ENCODE measurements at places on chromosomes 16 and 17.

GRCh38 chr17:35804658-35805192 lies 4.6 kb upstream of the TAF15 start:
- no peak for DNase-seq

DNA sequence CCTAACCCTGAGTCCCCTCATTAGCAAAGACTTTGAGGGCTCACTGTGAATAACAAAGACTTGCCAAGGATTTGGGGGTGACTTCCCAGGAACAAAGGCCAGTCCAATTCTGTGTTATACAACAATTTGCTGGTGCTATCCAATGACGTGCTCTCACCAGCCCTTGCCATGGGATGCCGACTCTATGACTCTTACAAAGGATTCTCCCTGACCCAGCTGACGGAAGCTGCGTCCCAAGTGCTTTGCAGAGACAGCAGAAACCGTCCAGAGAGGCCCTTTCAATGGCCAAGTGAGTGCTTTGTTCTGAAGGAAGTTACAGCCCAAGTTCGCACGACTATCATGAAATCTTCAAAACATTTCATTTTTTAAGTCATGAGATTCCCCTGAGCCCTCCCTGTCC lies 345.3 kb upstream of the TNRC6C start:
- no peak for DNase-seq

- DNase-seq = no peak
Observed at GRCh38 chr16:55773859-55774549, 58.9 kb downstream of the CES1 start.

DNA sequence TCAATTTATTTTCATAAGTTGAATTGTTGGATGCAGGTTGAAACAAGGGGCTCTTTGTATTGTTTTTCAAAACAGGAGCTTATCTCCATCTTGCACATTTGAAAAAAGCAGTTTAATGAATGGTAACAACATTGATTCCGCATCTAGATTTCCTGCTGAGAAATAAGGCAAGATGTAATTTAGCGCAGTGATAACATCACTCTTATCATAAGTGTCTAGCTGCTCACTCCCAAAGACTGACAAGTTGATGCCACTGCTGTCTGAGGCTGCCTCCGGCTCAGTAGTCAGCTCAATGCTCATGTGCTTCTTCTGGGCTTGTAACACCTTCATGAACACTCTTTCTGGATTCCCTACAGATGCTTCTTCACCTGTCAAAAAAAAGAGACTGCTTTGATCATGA lies 92.4 kb downstream of the KPNA2 start:
- DNase-seq = no peak

GRCh38 chr16:81519301-81520150 lies 74.9 kb downstream of the CMIP start:
- DNase-seq = no peak

- DNase-seq = no peak
Observed at GRCh38 chr16:11129378-11129781, 126.6 kb downstream of the SOCS1 start.

GRCh38 chr17:63173903-63174302 lies 207.9 kb downstream of the TANC2 start:
- no peak for DNase-seq

DNA sequence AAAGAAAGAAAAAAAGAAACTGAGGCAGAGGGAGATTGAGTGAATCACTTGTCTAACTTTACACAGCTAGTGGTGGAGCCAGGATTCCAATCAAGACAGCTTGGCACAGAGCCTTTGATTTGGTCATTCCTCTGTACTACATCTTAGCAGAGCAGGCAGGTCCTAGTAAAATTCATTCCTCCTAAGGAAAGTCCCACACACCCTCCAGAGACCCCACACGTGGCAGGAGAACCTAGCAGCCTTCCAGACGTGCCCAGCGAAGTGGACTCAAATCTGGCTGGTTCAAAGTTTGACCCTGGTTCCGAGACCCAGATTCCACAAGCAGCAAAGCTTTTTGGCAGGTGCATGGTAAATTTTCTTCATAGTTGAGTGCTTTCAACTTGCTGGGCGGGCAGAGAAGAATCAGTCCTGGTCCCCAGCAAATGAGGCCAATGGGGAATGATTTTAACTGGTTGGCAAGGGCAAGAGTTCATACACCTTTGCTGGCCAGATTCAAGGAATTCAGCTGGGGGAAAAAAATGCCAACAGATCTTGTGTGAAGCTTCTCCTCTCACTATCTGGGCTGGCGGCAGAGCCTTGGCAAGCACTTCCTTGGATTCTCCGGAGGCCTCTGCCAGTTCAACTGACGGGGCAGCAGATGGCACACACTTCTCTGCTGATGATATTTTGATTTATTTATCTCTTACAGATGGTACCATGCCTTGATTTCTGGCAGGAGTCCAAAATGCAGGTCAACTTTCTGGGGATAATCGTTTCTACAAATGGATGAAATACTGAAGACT lies 82.4 kb downstream of the GSG1L start:
- DNase-seq = no peak

- DNase-seq = no peak
Observed at GRCh38 chr17:66661411-66662256, 173.3 kb upstream of the CACNG5 start.

- peak; percentile 66 for DNase-seq
Observed at GRCh38 chr16:87635541-87636049, 33.3 kb downstream of the JPH3 start.

GRCh38 chr16:89444728-89445127 lies 45.6 kb downstream of the ANKRD11 start:
- DNase-seq = no peak

DNA sequence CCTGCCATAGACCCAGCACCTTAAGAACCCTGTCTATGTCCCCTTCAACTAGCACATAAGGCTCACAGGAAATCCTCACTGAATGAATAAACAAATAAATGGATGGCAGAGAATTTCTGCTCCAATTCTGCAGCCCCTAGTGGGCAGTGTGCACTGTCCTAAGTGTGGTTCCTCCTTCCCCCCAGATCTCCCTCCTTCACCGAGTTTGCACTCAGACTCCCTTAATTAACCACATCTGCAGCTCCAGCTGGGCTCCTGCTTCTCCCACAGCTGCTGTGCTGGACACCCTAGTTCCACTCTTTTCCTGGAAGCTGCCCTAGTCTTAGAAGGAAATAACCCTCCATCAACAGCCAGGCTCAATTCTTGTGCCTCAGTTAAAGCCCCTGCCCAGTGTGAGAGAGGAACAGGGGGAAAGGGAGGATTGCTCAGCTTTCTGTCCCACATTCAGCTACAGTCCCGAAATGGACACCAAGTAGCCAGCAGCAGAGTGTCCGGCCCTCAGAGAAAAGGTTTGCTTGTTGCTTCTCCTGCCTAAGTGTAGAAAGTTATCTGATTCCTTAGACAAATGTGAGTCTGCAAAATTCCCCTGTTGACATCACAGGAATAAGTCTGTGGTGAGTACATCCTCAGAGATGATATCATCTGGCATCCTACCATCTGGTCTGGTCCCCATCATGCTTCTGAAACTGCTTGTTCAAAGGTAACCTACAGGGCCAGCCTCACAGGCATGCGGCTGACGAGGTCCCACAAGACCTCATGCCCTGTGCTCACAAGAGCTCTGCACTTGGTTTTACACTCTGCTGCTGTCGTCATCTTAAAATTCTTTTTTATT lies 12.3 kb downstream of the LRRC3C start:
- no peak for DNase-seq

GRCh38 chr16:70660672-70661350 lies 14.5 kb downstream of the IL34 start:
- DNase-seq = no peak

DNA sequence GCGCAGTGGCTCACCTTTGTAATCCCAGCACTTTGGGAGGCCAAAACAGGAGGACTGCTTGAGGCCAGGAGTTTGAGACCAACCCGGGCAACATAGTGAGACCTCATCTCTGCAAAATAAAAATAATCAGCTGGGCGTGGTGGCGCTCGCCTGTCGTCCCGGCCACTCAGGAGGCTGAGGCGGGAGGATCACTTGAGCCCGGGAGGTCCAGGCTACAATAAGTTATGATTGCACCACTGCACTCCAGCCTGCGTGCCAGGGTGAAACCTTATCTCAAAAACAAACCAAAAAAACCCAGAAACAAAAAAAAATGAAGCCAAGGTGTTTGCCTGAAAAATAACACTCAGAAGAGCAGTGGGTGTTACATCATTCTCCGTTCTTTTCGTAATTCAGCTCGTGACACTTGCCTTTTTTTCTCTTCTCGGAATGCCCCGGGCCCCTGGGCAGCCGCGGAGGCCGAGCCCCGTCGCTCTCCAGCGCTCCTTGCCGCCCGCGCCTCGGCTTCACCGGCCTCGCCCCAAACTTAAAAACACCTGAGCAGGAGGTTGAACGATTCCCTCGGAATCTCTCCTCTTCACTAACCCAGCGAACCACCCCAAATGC lies 17.0 kb downstream of the PRCD start:
- peak; percentile 57 for DNase-seq

DNA sequence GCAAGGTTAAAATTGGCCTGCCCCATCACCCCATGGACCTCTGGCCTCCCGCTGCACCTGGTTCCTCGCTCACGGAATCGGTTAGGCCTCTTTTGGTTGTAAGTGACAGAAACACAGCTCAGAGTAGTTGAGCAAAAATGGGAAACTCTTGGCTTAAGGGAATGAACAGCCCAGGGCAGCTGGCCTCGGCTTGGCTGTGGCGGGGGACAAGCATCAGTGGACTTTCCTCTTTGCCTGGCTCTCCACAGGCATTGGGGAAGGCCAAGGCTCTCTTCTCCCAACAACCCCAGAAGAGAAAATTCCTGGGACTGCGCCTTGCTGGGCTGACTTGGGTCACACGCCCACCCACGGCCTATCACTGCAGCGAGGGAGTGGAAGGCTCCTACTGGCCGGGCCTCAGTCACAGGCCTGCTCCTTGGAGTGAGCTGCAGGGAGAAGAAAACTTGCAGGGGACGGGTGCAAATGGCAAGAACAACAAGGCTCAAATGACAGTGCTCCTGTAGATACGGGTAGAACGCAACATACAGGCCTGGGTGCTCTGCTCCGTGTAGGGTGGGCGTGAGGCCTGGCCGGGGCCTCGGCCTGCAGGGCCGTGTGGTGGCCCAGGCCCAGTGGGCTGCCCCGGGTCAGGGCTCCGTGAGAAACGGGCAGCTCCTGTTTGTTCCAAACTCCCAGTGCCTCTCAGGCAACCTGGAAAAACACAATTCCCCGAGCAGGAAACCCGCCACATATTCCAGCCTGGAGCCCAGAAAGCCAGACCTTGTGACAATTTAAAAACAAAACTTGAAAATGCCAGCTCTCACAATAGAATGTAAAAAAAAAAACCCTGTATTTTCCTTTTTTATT lies 25.0 kb upstream of the ATP2A3 start:
- DNase-seq = no peak

DNA sequence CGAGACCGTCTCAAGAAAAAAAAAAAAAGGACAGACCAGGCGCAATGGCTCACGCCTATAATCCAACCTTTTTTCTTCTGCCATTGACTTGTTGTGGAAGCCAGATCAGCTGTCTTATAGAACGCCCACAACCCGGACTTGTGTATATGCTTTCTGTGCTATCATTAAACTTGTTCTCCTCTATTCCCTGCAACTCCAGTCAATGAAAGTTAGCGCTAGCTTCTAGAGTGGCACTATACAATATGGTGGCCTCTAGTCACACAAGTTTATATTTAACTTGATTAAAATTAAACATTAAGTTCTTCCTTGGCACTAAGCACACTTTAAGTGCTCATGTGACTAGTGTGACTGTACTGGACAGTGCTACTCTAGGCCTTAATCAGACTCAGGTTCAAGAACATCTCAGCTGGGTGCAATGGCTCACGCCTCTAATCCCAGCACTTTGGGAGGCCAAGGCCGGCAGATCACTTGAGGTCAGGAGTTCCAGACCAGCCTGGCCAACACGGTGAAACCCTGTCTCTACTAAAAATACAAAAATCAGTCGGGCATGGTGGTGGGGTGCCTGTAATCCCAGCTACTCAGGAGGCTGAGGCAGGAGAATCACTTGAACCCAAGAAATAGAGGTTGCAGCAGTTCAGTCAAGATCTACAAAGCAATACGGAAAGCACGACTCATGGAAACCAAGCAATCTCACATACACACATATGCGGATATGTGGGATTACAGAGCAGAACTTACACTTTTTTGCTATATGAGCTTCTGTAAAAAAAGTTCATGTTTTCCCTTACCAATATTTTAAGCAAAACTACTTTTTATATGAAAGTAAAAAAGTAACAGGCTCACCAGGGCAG lies 18.8 kb upstream of the GLG1 start:
- DNase-seq = peak; percentile 63

- no peak for DNase-seq
Observed at GRCh38 chr17:61075988-61076387, 323.7 kb upstream of the TBX2 start.

DNA sequence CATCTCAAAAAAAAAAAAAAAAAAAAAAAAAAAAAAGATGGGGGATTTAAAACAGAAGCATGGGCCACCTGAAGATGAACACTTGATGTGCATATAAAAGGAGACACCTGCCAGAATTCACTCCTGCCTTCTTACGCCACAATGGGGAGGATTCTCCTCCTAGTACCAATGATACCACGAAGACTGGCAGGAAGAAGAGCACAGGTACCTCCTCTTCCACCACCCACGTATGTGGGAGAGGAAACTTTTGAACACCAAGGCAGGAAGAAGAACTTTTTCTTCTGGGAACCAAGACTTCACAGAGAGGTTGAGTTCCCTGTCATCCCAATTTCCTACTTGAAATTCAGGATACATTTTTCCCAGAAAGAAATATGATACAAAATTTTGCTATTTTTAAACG lies 2.7 kb upstream of the MAP2K6 start:
- no peak for DNase-seq

DNA sequence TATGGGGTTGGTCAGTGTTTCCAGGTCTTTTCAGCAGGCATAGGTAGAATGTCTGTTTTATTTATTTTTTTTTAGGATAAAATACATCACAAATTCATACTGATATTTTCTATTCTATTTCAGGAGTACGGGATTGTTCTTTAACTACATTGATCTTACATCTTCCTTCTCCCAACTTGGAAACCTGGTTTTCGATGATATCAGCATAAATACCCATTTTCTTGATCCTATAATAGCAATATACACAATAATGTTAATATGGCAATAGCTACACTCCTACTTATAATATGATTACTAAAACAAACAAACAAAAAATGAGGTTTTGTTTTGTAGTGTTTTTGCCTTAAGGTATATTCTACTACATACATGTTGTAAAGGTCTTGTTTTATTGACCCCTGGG lies 962.4 kb upstream of the GOT2 start:
- DNase-seq = no peak

- peak; percentile 89 for DNase-seq
Observed at GRCh38 chr17:9056566-9056965, 35.3 kb downstream of the NTN1 start.

- no peak for DNase-seq
Observed at GRCh38 chr16:51932317-51932716, 614.6 kb downstream of the TOX3 start.

- DNase-seq = peak; percentile 91
Observed at GRCh38 chr17:59366773-59367656, 35.6 kb downstream of the YPEL2 start.

DNA sequence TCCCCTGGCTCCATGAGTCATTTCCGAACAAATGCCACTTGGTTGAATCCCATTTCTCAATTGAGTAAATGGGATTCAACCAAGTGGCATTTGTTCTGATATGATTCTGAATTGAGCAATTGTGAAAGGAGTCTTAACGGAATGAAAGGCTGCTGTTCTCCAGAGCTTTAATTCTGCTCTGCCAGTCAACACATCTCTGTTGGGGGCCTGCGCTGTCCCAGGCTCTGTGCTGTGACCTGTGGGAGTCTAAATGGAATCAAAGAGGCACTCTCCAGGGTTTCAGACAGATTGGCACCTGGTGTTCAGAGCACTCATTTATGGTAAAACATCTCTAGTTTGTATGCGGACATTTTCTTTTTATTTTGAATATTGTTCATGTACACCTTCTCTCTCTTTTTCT lies 126.2 kb downstream of the WSCD1 start:
- no peak for DNase-seq

All from right lobe of liver (tissue), 6 donors.